ENCODE measurements at places on chromosomes 3 and 15. TPM values are rescaled to one million over a fixed set of nuclear protein-coding genes. Genes with fewer than 3 reads are reported as not detected.

ETV5 gene
- total RNA-seq, result 19.5 TPM

TM4SF1 gene
- 80.4 TPM for total RNA-seq

TUSC7 gene
- not detected for total RNA-seq

PEX5L gene
- total RNA-seq, result not detected

LARP6 gene
- total RNA-seq, result 13.4 TPM

NOX5 gene
- total RNA-seq, result not detected

AGBL1 gene
- total RNA-seq, result 0.56 TPM

NGLY1 gene
- total RNA-seq, result 42.5 TPM

ACKR4 gene
- 1.8 TPM for total RNA-seq

GOLGA6B gene
- total RNA-seq, result 0.80 TPM

HCN4 gene
- total RNA-seq, result not detected

RAF1 gene
- total RNA-seq, result 114 TPM

GOLGA6L7 gene
- not detected for total RNA-seq

SI gene
- total RNA-seq, result 0.08 TPM

GUCA1C gene
- not detected for total RNA-seq

C3orf49 gene
- not detected for total RNA-seq

MCF2L2 gene
- total RNA-seq, result 0.36 TPM

LMAN1L gene
- not detected for total RNA-seq

ONECUT1 gene
- total RNA-seq, result not detected

GATM gene
- total RNA-seq, result 195 TPM

TM6SF1 gene
- total RNA-seq, result 2.5 TPM
